NCI-H2081 (cell line): ENCODE measurements at places on chromosomes 4 and X.

GRCh38 chrX:152896450-152896849 is 1.4 kb upstream of the ZNF185 start:
- DNase-seq, result no peak

GRCh38 chrX:106585478-106585877 is 26.3 kb upstream of the RADX start:
- DNase-seq, result no peak

- DNase-seq, result no peak
These were observed 1.3 kb downstream of the HERC5 start for GRCh38 chr4:88458104-88458740.

GRCh38 chrX:109785053-109785452 is 52.0 kb upstream of the ACSL4 start:
- no peak for DNase-seq

- no peak for DNase-seq
These were observed 695.7 kb upstream of the AGA start for GRCh38 chr4:178137732-178138471.

GRCh38 chr4:6332669-6333050 is 63.0 kb downstream of the WFS1 start:
- no peak for DNase-seq

GRCh38 chr4:3787489-3788365 is 21.5 kb downstream of the ADRA2C start:
- DNase-seq, result no peak

DNA sequence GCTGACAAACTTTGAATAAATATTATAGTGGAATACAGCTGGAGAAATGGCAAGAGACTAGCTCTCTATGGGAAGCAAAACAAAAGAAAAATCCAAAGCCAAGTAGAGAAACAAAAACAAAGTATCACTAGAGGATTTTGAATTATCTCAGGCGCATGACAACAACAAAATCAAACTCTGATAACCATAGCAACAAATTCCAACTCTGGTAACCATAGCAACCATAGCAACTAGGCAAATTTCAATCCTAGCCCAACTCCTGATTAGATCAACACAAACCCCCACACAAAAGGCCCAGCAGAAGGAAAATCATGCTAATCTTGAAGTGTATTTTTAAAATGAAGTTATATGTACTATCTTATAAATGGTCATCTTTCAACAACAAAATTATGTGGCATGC is 98.4 kb upstream of the MAGEE2 start:
- no peak for DNase-seq

DNA sequence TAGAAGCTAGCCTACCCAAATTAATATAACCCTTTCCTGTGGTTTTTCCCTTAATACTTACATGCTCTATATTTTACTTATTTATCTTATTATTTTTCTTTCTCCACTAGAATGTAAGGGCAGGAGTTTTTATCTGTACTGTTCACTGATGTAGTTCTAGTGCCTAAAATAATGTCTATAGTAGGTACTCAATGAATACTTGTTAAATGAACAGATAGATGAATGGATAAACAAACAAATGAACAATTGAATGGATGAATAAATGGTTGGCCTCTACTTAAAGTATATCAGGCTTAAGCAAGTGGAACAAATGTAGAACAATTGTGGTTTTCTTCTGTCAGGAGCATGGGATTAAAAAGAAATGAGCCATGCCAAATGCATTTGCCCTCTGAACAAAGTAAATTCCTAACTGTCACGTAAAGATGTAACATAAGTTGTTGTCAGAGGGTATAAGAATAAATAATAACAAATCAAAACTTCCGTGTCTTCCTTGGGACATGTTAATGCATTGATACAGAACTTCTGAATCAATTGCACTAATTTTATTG is 54.1 kb downstream of the SYTL5 start:
- DNase-seq, result no peak

DNA sequence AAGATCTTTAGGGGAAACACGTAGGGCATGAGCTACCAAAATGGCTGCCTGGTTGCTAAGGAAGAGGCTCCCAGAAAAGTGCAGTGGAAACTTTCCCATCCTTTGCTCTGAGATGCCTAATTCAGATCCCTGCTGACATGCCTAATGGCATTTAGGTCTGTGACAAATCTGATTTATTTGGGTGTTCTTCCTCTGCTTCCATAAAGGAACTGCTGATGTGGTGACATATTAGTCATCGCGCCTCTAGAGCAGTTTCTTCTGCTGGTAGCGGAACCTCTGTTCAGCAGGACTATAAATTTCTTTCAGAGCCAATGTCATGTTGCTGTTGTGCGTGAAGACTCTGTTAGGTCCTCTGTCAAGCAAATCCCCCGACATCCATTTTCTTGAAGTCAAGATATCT is 310.0 kb downstream of the PDHA2 start:
- DNase-seq, result no peak

DNA sequence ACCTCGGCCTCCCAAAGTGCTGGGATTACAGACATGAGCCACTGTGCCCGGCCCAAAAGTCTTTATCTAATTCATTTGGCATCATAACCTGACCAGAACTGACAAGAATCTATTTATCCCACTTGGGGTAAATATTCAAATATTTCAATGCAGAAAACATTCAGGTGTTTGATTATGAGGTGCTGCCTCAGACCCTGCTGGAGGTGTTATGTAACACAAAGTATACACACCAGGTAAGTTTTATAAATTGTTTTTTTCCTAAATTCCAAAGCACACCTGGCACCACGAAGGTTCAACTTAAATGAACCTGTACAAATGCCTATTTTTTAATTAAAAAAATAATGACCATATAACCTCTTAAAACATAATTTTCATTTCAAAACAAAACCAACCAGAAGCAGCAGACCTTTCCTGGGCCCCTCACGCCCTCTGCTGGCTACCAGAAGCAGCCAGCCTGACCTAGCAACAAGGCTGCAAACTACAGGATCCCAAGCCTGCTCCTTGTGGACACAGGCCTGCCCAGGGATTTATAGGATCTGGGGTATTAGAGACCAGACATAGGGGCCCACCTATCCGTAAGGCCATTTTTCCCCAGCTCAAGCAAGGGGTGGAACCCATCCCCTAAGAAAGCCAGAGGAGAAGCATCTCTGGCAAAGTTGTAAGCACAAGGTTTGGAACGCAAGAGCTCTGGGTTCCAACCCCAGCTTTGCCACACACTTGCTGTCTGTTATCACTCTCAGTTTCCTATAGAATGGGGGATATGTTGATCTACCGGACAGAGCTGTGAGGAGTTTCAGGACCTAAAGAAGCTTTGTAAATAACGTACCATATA is 11.7 kb downstream of the OTUD5 start:
- DNase-seq, result peak; percentile 24

DNA sequence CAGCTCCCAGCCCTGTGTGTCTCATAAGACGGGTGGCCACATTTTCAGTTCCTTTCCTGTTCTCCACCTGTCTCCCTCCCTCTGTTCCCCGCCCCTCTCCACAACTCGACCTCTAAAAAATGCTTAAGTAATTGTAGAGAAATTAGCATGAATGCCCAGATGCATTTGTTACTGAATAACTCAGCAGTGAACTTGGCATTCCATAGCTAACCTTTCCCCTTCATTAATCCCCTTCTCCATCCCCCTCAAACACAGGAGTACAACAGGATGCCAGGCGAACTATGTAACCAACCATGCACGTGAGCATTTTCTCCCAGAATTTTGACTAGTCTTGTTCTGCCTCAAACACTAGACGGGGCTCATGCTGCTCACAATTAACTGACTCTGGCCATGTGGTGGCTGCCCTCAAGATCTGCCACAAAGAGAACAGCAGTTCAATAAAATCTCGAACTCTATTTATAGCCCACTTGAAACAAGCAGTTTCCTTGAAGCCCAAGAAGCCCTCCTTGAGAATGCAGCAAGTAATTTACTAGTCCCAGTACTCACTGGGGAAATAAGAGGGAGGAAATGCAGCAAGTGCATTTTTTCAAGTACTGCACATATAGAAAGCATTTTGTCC is 351.2 kb downstream of the ARHGAP24 start:
- peak; percentile 20 for DNase-seq

DNA sequence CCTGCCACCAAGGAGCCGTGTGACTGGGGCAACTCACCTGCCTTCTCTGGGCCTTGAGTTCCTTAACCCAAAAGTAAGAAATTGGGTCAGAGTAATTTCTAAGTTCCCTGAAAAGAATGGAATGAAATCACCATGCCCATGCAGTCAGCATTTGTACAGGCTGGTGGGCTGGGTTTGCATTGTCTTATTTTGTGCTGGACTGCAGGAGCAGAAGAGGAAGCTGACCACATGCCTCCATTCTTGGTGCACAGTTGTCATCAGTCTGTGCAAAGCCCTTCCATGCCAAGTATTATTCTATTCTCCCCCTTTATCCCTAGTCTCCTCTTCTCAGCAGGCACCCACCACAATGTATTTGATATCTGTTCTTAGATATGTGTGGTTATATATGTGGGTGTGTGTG is 56.3 kb downstream of the FHDC1 start:
- no peak for DNase-seq

DNA sequence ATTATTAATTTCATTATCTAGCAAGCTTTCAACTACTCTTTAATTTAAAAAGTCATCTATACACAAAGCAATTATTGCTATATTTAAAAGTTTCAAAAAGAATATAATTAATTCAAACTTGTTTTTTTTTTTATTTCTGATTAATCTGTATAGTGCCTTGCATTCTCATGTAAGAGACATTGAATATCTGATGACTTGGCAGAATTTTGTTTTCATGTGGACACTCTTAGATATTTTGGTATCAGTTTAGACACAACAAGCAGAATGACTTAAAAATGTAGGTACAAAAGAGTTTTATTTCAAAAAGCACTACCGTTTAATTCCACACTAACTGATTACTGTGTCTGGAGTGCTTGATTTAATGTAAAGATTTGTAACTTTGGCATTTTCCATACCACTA is 1129.6 kb downstream of the PDHA2 start:
- DNase-seq, result no peak

- DNase-seq, result peak; percentile 14
These were observed 162.0 kb downstream of the NKX6-1 start for GRCh38 chr4:84336964-84337705.

DNA sequence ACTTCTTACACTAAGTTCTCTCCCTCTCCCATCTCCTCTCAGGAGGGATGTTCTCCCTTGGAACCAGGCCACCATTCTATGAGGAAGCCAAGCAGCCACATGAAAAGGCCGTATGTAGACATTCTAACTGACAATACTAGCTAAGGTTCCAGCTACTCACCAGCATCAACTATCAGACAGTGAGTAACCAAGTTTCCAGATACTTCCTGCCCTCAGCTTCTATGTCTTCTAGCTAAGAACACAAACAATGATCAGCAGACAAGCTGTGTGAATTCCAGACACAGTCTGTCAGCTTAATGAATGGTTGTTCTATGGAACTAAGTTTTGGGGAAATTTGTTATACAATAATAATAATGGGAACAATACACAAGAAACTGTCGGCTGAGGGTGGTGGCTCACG is 50.8 kb downstream of the SMIM14 start:
- DNase-seq, result no peak

- DNase-seq, result no peak
These were observed 7.5 kb downstream of the MSX1 start for GRCh38 chr4:4866866-4867374.

- DNase-seq, result no peak
These were observed 34.0 kb downstream of the UTP14A start for GRCh38 chrX:129939986-129940385.

GRCh38 chrX:38862100-38862499 is 60.8 kb downstream of the MID1IP1 start:
- no peak for DNase-seq

- no peak for DNase-seq
These were observed 91.6 kb upstream of the STX18 start for GRCh38 chr4:4633431-4633830.

DNA sequence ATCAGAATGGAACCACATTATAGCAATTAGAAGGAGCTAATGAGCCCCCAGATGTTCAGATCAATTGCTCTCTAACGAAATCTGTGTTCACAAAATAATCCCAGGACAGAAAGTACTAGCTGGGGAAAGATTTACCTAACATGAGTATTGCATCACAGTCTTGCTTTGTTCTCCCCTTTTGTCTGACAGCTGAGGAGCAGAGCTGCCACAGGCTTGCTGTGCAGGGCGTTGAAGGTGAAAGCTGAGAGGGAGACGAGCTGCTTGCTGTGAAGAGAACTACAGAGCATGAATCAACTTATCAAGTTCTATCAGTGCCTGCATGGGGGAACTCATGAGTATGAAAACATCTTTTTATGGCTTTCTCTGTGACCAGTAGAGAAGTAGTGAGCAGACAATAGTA is 441.2 kb downstream of the CENPC start:
- no peak for DNase-seq

- peak; percentile 79 for DNase-seq
These were observed 84.0 kb downstream of the WWC2 start for GRCh38 chr4:183182873-183183725.

GRCh38 chr4:21555083-21555482 is 393.5 kb downstream of the KCNIP4 start:
- DNase-seq, result no peak

GRCh38 chr4:48028696-48029095 is 12.1 kb downstream of the NIPAL1 start:
- DNase-seq, result no peak

DNA sequence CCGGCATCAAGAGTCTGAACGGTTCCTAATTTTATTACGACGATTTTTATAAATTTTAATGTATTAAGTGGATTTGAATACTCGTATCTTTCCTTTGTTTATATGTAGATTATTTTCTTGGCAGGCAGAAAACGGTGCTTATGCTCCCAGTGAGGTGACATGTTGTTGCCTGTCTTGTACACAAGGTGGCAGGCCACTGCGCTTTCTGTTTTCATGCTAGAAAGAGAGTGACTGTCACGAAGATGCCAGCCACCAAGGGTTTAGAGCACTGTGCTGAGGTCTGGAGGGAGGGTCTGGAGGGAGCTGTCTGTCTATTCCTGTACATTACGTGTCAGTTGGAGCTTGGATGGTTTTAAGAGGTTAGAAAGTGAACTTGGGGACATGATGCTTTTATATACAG is 87.7 kb downstream of the SHROOM2 start:
- DNase-seq, result peak; percentile 54

GRCh38 chr4:3365871-3366842 is 73.3 kb downstream of the RGS12 start:
- no peak for DNase-seq

GRCh38 chr4:38946919-38947318 is 79.3 kb downstream of the FAM114A1 start:
- no peak for DNase-seq

DNA sequence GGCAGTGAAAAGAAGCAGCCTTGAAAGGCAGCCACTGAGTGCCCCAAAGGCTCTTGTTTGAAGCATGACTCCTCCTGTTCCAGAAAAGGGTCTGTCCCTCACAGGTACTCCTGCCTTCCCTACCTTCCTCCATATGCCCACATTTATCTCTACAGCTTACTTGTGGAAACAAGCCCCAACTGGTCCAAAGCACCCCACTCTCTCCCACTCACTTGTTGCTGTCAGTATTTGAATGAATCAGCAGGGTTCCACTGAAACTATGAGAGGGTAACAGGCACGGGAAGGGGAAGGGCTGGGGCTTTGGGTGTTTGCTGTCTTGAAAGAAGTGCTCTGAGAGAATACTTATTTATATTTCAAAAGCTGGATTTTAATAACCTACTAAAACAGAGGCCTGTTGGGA is 34.9 kb downstream of the GPR143 start:
- no peak for DNase-seq

GRCh38 chr4:122826553-122827257 is at the start of gene FGF2:
Gene FGF2, plus strand, starts transcription at chr4:122826831. Its CDS starts 344 bp downstream, at chr4:122827175.
- no peak for DNase-seq
